ENCODE measurements at places on chromosomes 11 and 22.

- DNase-seq, result peak; percentile 35
Measured at GRCh38 chr22:41822317-41823057, 10.4 kb upstream of the SREBF2 start.

GRCh38 chr11:91978747-91979146 lies 245.9 kb upstream of the FAT3 start:
- DNase-seq, result no peak

DNA sequence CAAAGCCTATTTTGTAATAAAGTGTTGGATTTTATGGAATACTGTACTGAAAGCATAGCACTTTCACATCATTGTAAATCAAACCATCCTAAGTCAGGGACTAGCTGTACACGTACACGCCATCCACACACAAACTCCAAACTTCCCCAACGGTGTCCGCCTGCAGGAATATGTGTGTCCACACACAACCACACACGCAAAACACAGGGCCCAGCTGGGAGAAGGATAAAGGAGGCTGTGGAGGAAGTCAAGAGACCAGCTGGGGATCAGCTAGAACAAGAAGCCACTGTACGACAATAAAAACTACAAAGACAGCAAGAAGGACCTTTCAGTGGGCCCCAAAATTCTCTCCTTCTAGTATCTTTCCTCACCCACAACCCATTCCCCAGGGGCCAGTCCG lies 1.6 kb downstream of the TRIM29 start:
- DNase-seq, result no peak

- no peak for DNase-seq
Measured at GRCh38 chr11:60973699-60974098, 2.2 kb downstream of the CD6 start.

DNA sequence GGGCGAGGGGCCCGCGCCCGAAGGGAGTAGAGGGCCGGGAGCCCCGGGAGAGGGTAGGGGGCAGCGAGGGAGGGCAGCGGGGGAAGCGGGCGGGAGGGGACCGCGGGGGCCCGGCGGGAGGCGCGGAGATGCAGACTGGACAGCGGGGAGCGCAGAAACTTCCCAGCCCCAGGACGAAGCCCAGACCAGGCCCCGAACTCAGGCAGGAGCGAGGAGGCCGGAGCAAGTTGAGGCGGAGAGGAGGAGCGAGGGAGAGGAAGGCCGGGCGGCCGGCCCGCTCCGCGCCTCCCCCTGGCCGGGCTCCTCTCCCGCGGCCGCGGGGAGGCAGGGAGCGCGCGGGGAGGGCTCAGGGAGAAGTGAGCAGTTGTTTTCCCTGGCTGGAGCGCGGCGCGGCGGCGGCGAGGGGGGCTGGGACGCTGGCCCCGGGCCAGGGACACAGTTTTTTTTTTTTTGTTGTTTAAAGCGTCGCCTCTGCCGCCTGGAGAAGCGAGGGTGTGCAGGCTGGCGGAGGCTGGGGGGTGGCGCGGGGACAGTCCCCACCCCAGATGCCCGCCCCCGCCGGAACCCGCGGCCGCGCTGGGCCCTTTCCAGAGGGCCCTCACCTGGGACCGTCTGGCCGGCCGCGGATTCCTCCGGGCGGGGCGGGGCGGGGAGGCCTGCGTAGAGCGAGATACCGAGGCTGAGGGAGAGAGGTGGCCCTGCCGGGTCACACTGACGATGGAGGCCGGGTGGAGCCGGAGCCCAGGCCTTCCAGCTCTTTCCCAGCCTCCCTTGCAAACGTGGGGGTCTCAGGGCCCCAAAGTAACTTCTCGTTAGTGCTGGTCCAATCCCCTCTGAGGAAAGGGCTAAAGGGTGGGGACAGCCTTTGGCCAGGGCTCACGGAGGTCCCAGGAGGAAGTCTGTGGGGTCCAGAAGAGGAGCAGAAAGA lies at the start of gene LTBP3:
LTBP3 (minus strand) TSS at position 358 of the 928 bp plus-strand sequence. CDS start 400 bp downstream, outside the sequence.
- DNase-seq, result no peak

- DNase-seq, result peak; percentile 13
Measured at GRCh38 chr11:285894-286220, 3.1 kb upstream of the PGGHG start.

DNA sequence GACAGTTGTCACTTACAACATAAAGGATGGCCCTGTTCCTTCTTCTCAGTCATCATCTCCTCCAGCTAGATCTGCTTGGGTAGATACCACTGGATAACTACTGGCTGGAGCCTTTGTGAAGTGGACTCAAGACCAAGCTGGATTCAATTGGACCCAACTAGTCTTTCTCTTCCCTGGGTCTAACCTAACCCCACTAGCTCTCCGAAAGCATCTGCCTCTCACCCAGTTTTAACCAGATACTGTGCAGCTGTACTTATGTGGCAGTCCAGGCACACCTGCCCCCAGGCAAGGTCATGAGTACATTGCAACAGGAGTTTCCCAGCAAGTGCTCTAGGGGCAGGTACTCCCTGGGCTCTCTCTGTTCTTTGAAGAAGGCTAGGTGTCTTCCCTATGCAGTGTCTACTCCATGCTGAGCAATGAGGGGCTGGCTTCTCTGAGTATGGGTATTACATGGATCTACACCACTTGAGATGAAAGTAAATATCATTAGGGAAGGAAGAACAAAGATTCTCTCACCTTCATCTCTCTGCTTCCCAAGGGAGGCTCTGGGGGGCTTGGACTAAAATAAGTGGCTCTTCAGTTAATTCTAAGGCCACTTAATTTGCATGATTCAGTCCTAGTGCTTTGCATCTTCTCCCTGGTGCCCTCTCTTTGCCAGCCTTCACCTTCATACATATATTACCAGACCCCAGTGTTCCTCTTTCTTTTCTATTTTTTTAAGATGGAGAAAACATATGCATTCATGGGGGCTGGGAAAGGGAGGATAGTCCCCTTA lies 236.1 kb downstream of the NXPE2 start:
- DNase-seq, result no peak

DNA sequence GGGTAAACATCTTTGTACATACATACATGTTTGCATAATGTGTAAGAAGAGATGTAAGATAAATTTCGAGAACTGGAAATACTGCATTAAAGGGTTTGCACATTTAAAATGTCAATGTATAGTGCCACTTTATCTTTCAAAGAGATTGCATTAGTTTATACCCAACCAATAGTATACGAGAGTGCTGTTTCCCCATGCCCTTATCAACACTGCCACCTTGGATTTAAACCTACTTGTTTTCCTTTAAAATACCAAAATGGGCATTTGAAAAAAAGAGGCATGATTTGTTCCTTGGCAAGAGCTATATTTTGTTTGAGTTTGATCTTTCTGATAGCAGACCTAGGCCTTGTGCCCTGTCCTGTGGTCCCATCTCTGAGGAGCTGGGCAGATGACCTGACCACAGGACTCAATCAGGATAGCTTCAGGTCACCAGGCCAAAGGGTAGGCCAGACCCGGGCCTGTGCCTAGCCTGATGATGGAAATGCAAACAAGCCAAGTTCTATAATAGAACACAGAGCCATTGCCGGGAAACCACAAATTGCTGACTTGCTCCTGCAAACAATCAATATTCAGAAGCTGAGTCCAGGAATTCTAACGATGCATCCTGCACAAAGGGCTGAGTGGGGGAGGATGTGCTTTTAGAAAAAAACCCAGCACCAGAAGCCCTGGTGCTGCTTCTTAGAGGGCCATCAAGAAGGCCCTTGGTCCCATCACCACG lies 16.9 kb upstream of the ALG8 start:
- no peak for DNase-seq

All from CD4-positive, alpha-beta T cell treated with Interleukin-15 for 1 hour (primary cell).